ENCODE measurements at places on chromosomes 2 and 18. TPM values are rescaled to one million over a fixed set of nuclear protein-coding genes. Genes with fewer than 3 reads are reported as not detected.

- no peak overlapping the region for H3K4me3 ChIP-seq
- peak overlapping the region; percentile 27 for H3K27ac ChIP-seq
- no peaks in the 10 kb centered on the region for H3K36me3 ChIP-seq
- H3K27me3 ChIP-seq = no peaks in the 10 kb centered on the region
- DNase-seq = no peak
Observed at GRCh38 chr2:43045866-43046265, 180.5 kb downstream of the ZFP36L2 start.

- peak overlapping the region; percentile 80 for H3K27ac ChIP-seq
- H3K27me3 ChIP-seq = no peaks in the 10 kb centered on the region
- no peaks in the 10 kb centered on the region for H3K36me3 ChIP-seq
- peak; percentile 40 for DNase-seq
Observed at GRCh38 chr2:54029721-54030395, 59.1 kb upstream of the PSME4 start.

SFXN5 gene
- total RNA-seq = 8.2 TPM

DNA sequence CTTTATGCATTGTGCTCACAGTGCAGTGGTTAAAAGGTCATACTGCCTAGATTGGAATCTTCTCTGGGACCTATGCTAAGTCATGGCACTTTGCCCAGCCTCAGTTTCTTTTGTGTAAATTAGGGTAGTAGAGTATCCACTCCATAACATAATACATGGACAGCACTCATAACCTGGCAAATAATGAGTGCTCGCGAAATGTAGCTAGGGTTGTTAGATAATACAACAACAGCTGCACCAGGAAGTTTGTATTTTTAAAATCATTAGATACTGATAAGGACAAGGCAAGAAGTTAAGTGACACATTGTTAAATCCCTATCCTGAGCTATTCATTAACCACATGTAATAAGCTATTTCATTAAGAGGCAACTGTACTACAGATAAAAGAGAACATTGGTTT is 13.8 kb upstream of the PLA2R1 start:
- no peaks in the 10 kb centered on the region for H3K36me3 ChIP-seq
- no peak overlapping the region for H3K4me3 ChIP-seq
- no peaks in the 10 kb centered on the region for H3K4me1 ChIP-seq
- DNase-seq = no peak
- no peaks in the 10 kb centered on the region for H3K27me3 ChIP-seq

DNA sequence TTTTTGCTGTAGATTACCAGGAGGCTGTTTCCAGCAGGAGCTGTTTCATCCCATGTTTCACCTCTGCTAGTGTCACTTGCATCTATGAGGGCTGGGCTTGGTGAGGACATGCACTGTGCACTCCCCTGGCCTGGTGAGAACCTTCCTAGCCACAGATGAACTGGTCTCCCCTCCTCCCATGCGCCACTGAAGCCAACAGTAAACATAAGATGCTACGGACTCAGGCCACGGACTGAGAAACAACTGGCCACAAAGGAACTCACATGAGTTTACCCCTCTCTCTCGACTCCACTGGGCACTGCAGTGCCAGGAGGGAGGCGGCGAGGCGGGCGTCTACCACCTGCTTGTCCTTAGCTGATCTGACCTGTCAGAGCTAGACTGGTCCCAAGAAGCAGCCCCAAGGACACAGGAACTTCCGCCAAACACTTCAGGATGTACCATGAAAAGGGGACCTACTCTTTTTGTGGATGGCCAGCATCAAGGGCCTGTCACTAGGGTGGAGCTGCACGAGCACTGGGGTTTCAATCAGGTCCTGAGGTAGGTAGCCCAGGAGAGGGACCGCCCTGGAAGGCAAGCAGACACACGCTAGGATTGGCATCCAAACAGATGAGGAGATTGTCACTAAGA is 22.8 kb upstream of the HES6 start:
- peaks cover 69% of the 10 kb centered on the region for H3K36me3 ChIP-seq
- peak overlapping the region; percentile 70 for H3K27ac ChIP-seq
- H3K4me3 ChIP-seq = no peak overlapping the region
- DNase-seq = no peak

GRCh38 chr2:114550364-114550763 is 107.9 kb downstream of the DPP10 start:
- H3K36me3 ChIP-seq = no peaks in the 10 kb centered on the region
- no peak overlapping the region for H3K4me3 ChIP-seq
- H3K27me3 ChIP-seq = no peaks in the 10 kb centered on the region
- no peak overlapping the region for H3K27ac ChIP-seq

- H3K4me3 ChIP-seq = no peak overlapping the region
- no peak overlapping the region for H3K27ac ChIP-seq
- no peaks in the 10 kb centered on the region for H3K4me1 ChIP-seq
- DNase-seq = no peak
- no peaks in the 10 kb centered on the region for H3K27me3 ChIP-seq
- H3K36me3 ChIP-seq = no peaks in the 10 kb centered on the region
Observed at GRCh38 chr2:74328573-74328972, 14.6 kb downstream of the SLC4A5 start.

FAP gene
- 4.8 TPM for total RNA-seq

GRCh38 chr2:95020275-95021022 is 5.1 kb upstream of the MAL start:
- H3K4me3 ChIP-seq = no peak overlapping the region
- peaks cover 27% of the 10 kb centered on the region for H3K27me3 ChIP-seq
- H3K27ac ChIP-seq = no peak overlapping the region
- H3K4me1 ChIP-seq = no peaks in the 10 kb centered on the region
- no peaks in the 10 kb centered on the region for H3K36me3 ChIP-seq
- no peak for DNase-seq

MOGAT1 gene
- not detected for total RNA-seq

DNA sequence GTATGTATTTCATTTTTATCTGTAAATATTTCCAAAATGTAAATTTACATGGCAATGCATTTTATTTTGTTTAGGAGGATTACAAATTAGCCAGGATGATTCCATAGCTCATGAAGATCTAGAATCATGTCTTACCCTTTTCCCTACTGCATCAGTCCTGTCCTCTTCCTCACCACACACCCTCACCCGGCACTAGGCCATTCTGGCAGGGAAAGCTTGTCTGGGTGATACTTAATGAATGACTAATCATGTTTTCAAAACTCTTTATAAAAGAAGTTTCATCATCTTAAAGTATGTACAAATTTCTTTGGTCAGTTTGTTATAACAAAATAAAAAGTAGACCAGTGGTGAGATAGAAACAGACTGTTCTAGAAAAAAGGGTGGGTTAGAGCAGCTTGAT is 283.3 kb upstream of the VWC2L start:
- no peak overlapping the region for H3K27ac ChIP-seq
- DNase-seq = no peak
- H3K27me3 ChIP-seq = no peaks in the 10 kb centered on the region
- H3K4me3 ChIP-seq = no peak overlapping the region
- H3K36me3 ChIP-seq = no peaks in the 10 kb centered on the region

- peaks cover 2% of the 10 kb centered on the region for H3K36me3 ChIP-seq
- no peaks in the 10 kb centered on the region for H3K4me1 ChIP-seq
- DNase-seq = no peak
- no peak overlapping the region for H3K4me3 ChIP-seq
- H3K27ac ChIP-seq = no peak overlapping the region
Observed at GRCh38 chr18:26008096-26008495, 82.3 kb downstream of the SS18 start.

DNA sequence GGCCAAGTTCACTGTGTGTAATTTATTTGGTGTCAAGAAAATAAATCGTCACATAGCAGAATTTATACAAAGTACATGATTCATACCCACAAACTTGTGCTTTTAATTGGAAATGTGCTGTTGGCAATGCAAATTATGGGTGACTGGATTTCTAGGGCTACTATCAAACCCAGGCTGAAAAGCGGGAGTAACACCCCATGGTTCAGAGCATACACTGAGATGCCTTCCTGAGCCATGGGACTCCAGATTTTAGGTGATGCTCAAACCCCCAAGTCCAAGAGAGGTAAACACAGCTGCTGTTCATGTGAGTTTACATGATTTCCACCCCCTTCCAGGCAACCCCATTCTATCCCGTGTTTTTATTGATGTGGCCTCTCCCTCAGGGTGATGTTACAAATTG is 565.9 kb upstream of the ID2 start:
- H3K4me3 ChIP-seq = no peak overlapping the region
- H3K27me3 ChIP-seq = no peaks in the 10 kb centered on the region

KIF5C gene
- 2.6 TPM for total RNA-seq

SERPINB8 gene
- total RNA-seq = 1.9 TPM

DNA sequence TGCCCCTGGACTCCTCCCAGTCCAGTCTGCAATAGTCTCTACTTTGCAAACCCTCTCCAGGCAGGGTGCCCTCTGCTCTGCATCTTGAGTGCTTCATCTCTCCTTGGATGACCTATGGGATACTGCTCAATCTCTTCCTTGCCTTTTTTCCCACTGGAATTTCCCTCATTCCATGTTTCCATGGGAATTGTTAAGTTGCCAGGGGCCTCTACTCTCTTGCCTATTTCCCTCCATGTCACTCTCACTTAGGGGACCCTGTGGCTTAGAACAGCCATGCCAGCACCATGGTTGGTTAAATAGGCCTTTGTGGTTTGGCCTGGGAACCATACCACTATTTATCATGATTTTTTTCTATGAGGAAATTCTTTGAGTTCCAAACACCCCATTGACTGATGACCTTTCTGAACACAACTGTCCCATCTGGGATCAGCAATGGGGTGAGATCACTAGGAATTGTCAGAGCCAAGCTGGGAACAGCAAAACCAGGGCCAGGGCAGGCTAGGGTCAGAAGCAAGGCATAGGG is 91.4 kb upstream of the RBMS1 start:
- H3K27me3 ChIP-seq = no peaks in the 10 kb centered on the region
- no peak overlapping the region for H3K27ac ChIP-seq
- H3K4me3 ChIP-seq = no peak overlapping the region
- DNase-seq = no peak
- H3K4me1 ChIP-seq = peaks cover 9% of the 10 kb centered on the region
- H3K36me3 ChIP-seq = no peaks in the 10 kb centered on the region

Data from gastrocnemius medialis (tissue), 4 donors.